Astrocyte of the spinal cord (primary cell): ENCODE measurements at places on chromosomes 11 and 22.

- no peak for DNase-seq
Measured at GRCh38 chr11:23723861-23724260, 773.0 kb upstream of the LUZP2 start.

DNA sequence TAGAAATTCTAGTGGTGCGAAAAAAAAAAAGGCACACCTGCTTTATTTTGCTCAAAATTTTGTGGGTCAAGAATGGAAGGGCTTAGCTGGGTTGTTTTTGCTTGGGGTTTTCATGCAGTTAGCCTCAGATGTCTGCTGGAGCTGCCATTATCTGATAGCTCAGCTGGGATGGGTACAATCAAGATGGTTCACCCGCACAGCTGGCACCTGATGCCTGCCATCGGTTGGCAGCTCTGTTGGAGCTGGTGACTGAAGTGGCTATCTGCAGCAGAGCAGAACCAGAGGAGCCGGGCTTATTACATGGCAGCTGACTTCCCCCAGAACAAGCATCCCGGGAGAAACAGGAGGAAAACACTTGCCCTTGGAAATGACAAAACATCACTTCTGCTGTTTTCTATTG, 12.1 kb upstream of the ELFN2 start:
- no peak for DNase-seq

- no peak for DNase-seq
Measured at GRCh38 chr11:78300108-78300839, 111.6 kb downstream of the USP35 start.

- DNase-seq, result no peak
Measured at GRCh38 chr11:60288531-60288930, 8.1 kb downstream of the MS4A4A start.

GRCh38 chr11:133381761-133382130, 150.6 kb downstream of the OPCML start:
- no peak for DNase-seq

DNA sequence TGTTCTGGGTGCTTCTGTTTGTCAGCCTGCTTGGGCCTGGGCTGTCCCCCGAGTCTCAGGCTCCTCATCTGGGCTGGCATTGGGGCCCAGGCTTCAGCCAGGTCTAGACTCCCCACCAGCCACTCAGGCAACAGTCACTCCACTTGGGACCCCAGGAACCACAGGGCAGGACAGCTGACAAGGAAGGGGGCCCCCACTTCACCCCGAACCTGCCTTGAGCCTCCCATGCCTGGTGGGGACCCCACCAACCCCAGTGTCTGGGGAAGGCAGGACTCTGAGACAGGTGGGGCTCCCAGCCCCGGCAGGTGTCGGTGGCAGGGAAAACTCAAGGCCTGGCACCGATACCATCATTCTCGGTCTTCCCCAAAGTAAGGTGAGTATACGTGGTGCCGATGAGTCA, 11.7 kb upstream of the LTO1 start:
- DNase-seq, result no peak

- DNase-seq, result no peak
Measured at GRCh38 chr11:61826930-61827570, 1.1 kb upstream of the FADS2 start.

GRCh38 chr11:12069066-12069676, 41.2 kb upstream of the MICAL2 start:
- DNase-seq, result no peak

GRCh38 chr11:103359216-103359615, 250.0 kb downstream of the DYNC2H1 start:
- DNase-seq, result peak; percentile 32

GRCh38 chr11:2277008-2277346, 6.6 kb upstream of the ASCL2 start:
- no peak for DNase-seq

DNA sequence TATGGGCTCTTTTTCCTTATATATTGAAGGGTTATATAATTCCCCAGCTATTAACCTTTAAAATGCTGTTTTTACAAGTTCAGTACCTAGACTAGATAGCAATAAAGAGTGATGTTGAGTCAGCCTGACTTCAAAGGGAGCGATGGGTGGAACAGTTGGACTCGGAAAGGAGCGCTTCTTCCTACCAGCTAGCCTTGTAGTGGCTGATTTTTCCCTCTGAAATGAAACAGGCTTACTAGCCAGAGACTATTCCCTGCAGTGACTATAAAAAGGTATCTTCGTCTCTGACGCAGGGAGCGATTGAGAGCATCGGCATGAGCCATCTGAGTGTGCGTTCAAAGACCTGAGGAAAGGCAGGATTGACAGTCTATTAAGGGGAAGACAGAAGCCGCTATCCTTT, 66.0 kb upstream of the GRAMD1B start:
- DNase-seq, result no peak

DNA sequence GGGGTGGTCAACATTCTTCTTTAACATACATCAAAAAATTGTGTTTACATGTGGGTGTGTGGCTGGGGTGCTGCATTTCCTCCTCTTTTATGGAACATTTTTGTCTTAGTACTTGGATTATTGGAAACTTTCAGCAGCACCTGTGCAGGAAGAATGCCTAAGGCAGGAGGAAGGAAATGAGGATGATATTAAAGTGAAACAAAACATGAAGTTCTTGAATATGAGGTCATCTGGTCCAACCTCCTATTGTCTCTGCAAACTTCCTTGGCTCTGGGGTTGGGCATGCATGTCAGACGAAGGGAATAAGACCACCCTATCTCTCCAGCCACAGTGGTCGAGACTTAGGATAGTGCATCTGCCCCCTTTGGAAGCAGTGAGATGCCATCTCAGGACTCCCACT, 20.6 kb upstream of the OR9Q1 start:
- DNase-seq, result no peak

GRCh38 chr11:43825217-43825816, 55.3 kb upstream of the ALKBH3 start:
- peak; percentile 50 for DNase-seq

DNA sequence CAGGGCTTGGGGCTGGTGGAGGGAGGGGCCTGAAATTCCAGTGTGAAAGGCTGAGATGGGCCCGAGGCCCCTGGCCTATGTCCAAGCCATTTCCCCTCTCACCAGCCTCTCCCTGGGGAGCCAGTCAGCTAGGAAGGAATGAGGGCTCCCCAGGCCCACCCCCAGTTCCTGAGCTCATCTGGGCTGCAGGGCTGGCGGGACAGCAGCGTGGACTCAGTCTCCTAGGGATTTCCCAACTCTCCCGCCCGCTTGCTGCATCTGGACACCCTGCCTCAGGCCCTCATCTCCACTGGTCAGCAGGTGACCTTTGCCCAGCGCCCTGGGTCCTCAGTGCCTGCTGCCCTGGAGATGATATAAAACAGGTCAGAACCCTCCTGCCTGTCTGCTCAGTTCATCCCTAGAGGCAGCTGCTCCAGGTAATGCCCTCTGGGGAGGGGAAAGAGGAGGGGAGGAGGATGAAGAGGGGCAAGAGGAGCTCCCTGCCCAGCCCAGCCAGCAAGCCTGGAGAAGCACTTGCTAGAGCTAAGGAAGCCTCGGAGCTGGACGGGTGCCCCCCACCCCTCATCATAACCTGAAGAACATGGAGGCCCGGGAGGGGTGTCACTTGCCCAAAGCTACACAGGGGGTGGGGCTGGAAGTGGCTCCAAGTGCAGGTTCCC, at the start of gene APOC3:
Gene APOC3 (plus strand): TSS at position 383 of the 659 bp plus-strand sequence. CDS start 676 bp downstream, outside the sequence.
- DNase-seq, result no peak

DNA sequence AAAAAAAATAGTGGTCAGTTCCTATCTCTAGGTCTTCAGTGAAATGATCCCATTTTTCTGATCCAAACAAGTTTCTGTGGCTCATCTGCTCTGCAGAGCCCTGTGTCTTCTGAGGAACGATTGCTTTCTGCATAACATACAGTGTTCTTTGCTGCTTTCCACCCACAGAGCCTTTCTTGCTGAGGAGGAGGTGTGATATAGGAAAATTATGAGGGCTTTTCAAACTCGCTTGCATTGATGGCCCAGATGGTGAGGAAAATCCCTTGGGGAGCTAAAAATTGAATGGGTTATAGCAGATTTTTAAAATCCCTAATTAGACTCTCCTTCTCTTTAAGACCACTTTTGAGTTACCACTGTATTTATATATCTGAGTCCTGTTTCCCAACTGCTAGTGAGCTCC, 31.3 kb downstream of the JAM3 start:
- DNase-seq, result no peak

DNA sequence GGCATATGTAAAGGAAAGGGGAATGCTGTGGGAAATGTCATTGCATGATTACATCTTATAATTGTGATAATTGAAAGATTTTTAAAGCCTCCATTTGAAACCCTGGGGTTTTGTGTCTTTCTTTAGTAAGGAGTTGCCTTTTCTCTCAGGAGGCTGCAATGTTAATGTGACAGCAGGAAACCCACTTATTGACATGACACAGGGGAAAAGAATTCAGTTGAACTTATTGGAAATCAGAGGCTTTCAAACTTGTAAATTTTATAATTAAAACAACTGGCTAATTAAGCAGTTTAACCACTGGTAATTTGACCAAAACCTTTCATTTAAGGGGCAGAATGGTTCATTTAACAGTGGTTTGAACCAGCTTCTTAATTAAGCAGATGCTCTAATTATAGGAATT, 31.2 kb downstream of the MRPL48 start:
- DNase-seq, result peak; percentile 49

DNA sequence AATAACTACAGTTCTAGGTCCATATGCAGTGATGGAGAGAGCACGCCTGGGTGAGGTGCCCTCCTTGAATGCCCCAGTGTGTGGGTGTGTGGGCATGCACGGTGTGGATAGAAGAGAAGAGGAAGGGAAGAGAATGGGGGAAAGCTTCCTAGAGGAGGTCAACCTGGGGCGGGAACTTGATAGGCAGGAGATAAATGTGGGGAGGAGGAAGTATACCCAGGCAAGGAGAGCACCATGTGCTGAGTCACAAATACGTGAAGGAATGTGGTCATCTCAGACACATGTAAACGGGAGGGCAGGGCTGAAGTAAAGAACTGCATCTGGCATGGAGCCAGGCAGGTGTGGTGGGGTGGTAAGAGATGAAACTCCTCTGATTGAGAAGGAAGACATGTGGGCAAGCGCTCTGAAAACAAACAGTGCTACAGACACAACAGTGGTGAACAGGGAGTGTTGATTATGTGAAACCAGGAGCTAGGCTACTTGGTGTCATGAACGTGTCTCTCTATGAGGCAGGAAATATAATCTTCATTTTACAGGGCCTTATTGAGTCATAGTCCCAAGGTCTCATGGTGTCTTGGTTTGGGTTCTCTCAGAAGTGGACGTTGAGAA, 61.5 kb upstream of the EED start:
- no peak for DNase-seq

GRCh38 chr11:132744771-132745170, 787.5 kb downstream of the OPCML start:
- no peak for DNase-seq

DNA sequence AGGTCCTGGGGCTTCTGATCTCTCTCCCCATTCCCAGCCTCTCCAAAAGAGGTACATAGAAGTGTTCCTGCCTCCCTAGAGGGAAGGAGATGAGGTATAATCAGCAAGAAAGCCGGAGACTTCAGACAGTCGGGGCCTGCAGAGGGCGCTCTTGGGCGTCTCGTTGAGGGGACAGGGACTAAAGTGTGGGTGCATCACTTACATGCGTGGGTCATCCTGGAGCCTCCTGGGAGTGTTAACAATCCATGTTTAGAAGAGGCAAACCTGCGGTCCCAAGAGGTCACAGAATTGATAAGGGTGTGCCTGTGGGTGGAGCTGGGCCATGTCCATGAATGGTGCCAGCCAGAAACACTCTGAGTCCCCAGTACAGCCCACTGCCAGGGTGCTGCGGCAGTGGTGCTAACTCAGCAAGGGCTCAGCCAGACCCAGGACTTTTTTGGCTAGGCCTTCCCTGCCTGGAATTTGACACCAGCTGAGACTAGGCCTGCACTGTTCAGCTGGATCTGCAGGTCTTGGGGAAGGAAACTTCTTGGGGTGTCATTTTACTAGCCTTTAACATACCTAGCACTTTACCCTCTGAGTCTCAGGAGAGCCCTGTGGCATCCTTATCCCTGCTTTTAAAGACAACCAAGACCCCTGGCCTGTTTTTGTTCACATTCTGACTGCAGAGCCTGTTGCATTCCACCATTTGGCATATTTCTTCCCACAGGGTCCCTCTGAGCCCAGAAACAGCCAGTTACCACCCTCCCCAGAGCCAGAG, 5.5 kb downstream of the YDJC start:
- no peak for DNase-seq

DNA sequence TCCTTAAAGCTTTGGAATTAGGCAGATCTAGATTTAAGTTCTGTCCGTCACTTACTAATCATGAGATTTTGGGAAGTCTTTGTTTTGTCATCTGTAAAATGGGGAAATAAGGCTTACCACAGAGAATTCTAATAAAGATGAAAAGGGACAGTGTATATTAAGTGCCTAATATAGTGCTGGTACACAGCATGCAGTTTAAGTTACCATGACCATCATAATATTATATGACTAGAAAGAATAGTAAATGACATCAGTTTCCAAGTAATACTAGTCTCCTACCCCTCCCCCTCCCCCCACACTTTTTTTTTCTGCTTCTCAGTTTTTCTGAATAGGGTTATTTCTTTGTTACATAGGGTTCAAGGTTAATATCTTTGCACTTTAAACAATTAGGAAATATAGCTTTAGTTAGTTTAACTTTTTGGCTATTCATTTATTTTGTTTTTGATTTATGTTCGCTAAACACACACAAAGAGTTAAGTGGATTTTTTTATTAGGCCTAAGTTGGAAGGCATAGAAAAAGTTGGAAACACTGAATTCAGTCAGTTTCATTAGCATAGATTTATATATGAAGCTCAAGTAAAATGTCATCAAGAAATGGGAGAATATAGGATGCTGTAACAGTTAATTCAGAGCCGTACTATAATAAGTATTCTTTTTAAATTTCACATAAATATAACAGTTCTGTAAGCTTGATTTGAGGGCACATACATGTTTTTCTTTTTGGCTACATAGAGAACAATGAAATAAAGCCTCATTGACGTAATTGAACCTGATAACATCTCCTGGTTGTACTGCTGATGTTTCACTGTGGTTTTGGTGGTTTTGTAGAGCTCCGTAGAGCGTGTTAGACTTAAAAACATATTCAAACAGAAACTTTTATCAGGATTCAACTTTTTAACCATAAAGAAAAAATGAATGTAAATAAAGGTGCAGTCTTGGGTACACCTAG, 121.2 kb downstream of the PDE3B start:
- peak; percentile 53 for DNase-seq

DNA sequence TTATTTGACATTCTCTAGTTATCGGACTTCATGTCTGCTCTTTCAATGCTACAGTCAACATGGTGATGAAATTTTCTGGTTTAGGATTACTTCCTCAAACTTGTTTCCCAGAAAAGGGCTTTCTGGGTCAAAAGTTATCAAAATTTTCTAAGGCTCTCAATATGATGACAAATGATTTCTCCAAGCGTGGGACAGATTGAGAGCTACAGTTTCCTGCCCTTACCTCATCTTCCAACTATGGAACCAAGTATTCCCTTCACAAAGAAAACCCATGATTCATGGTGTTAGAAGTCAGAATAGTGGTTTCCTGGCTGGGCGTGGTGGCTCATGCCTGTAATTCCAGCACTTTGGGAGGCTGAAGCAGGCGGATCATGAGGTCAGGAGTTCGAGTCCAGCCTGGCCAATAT, 17.8 kb downstream of the MYO18B start:
- peak; percentile 96 for DNase-seq
